GM20000 (cell line): ENCODE measurements at places on chromosomes 2 and 18.
A peak's percentile ranks its signal among the peaks of the same experiment; 100 is the strongest.

- DNase-seq: peak; percentile 4
These were observed 79.6 kb downstream of the USP40 start for GRCh38 chr2:233486778-233487552.

DNA sequence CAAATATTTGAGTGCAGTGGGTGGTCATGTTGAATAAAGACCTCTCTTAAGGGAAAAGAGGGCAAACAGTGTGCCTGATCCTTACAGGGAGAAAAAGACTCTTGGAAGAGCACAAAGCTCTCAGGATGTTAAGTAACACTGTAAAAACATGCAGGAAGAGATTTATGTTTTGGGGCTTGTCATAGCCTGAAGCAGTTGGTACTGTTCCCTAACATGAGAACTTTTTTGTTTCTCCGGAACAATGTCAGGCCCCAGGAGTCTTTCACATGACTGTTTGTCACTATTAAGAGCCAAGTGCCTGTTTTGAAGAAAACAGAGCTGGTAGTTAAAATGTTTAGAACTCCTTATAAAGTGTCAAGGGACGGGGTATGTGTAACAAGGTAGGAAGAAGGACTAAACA is 83.7 kb upstream of the B3GNT2 start:
- no peak for DNase-seq

DNA sequence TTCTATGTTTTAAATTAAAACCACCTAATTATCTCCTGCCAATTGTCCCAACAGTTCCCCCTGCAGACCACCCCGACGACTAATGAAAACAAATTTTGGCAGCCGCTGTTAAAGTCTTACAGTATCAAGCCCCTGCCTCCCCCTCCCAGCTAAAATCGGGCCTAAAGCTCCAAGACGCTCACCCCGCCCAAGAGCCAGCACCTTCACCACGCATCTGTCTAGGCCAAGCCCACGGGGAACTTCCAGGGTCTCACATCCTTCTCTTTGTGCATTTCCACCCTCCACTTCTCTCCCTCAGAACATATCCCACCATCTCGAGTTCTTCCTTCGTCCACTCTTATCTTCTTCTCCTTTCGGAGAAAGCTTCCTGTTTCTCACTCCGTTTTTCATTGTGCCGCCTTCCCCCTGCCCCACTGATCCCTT is 445 bp downstream of the PRPF40A start:
- peak; percentile 19 for DNase-seq

- DNase-seq: no peak
These were observed 47.9 kb downstream of the TRPM8 start for GRCh38 chr2:233965032-233965603.

DNA sequence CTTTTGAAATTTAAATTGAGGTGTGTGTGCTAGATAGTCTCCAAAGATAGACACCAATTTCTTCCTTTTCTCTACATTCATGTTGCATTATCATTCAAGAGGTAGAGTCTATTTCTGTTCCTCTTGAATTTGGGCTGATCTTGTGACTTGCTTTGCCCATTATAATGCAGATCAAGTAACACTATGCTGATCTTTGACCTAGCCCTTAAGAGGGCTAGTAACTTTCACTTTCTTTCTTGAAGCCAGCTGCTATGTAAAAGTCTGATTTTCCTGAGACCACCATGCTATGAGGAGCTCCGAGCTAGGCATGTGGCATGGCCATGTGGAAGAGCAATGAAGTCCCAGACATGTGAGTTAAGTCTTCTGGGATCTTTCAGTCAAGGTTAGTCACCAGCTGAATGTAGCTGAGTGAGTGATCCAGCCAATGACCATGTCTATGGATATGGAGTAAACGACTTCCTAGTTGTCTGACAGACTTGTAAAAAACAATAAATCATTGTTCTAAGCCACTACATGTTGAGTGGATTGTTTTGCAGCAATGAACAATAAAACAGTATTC is 189.4 kb upstream of the CWC22 start:
- DNase-seq: no peak

DNA sequence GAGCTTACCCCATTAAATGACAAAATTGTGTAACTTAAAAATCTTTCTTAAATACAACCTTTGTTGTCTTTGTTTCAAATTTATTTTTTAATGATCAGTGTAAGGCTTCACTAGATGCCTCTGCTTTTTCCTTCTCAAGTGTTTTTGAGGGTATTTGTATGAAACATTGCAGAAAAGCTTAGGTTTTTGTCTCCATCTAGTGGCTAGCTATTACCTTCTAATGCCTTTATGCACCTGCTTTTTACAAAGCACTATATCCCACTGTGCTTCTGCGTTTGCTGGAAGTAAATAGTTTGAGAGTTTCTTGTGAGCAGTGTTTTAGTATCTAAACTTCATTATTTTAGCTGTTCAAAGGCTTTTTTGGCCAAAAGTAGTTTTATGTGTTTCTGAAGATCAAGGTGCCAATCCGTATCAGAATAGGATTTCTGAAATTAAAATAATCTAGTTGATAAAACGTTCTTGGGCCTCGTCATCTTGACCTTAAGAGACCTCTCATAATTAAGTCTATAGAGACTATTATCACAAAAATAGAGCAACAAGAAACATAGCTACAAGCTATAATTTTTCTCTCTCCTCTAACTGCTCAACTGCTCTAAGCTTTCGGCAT is 47.0 kb downstream of the IWS1 start:
- peak; percentile 45 for DNase-seq

DNA sequence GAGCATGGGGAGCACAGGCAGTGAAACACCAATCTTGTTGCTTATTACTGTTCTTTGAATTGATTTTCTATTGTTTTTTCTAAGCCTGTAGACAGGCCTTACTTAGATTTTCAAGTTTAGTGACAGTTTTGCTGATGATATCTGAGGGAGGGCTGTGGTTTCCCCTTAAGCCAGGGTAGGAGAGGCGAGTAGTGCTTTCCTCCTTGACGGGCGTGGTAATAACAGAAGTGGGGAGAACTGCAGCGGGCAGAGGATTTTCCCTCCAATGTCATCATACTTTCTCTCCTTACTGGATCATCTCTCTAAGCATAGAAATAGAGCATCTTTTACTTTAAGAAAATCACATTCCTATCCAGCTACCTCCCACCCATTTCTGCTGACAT is 314.4 kb downstream of the ALK start:
- no peak for DNase-seq

GRCh38 chr2:9703701-9704221 is 73.0 kb upstream of the YWHAQ start:
- DNase-seq: no peak

DNA sequence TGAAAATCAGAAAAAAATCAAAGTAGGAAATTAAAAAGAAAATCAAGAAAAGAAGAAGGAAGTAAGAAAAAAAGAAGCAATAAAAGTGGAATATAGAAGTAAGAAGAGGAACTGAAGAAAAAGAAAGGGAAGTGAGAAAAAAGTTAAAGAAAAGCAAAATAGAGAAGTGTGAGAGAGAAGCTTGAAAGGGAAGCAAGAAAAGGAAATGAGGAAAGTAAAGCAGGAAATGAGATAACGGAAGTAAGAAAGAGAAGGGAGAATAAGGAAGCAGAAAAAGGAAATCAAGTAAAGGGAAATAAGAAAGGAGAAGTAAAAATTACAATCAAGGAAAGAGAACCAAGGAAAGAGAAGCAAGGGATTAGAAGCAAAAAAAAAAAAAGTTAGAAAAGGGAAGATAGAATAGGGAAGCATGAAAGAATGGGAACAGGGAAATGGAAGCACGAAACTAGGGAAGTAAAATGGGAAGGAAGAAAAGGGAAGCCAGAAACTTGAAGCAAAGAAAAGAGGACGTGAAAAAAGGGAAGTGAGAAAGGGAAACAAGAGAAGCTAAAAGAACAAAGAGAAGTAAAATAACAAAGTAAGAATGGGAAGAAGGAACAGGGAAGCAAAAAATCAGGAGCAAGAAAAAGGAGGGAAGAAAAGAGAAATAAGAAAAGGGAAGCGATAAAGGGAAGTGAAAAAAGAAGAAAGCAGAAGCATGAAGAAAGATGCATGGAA is 243.3 kb upstream of the NCKAP5 start:
- DNase-seq: no peak

DNA sequence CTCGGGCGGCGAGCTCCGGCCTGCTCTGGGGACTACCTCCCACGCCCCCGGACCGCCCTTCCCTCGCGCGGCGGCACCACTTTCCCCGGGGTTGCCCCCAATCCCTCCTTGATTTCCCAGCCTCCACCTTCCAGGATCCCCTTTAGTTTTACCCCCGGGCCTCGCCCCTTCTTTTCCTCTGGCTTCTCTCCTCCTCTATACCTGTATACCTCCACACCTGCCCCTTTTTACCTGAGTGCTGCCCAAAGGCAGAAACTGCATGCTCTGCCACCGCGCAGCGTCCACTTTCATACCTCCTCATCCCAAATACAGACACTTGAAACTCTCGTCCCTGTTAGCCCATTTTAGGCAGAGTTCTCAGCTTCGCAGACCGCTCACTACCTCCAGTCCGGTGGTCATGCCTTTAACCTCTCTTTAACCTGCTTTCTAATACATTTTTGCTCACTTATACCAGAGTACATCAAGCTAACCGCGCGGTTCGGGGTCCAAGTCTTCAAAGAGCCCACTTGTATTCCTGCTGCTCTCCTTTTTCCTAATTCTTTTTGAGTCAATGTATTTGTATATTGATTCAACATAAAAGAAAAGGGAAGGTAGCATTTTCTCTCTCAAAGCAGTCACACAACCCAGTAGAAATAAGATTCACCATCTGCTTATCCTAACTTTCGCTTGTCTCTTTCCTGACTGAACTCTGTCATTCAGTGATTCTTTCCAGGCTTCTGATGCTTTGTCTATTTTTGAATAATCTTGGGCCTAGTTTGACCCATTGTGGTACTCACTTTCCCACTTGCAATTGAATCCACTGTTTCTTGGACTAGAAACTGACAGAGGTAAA is 901 bp downstream of the SPOPL start:
- DNase-seq: peak; percentile 15

- peak; percentile 47 for DNase-seq
These were observed 21.1 kb downstream of the CPS1 start for GRCh38 chr2:210577263-210578071.

DNA sequence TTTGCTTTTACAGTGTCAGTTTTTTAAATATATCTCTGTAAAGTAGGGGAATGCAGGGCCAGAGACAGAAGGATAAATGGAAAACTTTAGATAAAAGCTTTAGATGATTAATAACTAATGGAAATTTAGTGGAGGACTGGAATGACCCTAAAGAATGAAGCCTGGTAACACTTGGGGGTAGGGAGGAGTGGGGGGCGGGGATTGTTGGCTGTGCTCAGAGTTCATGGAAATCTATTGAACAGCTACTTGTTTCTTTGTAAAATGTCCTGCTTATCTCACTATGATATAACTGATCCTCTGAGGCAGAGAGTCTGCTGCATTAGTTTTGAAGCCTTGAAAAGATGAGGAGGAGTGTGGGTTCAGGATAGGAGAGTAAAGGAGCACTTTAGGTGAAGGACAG is 90.5 kb downstream of the TMEM185B start:
- no peak for DNase-seq

GRCh38 chr2:64777841-64778240 is 124.1 kb upstream of the SERTAD2 start:
- no peak for DNase-seq

DNA sequence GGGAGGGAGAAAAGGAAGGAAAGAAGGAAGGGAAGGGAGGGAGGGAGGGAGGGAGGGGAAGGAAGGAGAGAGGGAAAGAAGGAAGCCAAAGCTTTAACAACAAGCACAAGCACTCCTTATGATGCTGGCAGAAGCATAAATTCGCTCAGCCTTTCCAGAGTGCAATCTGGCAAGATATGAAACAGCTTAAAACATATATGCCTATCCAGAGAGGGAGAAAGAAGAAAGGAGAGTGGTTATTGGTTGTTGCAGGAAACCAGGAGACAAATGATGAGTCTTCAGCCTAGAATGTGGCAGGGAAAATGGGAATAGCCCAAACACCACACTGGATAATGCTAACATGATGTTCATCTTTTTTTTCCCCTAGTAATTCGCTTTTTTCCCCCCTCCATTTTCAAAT is 64.0 kb downstream of the STPG4 start:
- no peak for DNase-seq

DNA sequence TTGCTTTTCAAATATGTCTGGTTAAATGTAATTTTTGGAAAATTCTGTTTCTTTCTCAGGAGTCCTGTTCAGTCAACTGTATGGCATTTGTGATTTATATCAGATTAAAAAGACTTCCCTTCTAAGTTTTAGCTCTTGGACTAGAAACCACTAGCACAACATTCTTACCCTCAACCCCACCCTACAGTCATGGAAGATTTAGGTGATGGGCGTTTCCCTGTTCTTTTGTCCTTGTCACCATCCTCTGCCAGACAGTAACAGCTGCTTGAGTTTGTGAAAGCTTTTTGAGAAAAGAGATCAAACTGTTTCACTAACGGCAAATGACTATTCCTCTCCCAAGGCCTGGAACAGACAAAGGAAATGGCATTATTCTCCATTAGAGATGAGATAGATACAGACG is 31.8 kb downstream of the SERPINB5 start:
- DNase-seq: no peak

GRCh38 chr18:59735269-59735860 is 38.1 kb upstream of the CCBE1 start:
- no peak for DNase-seq

DNA sequence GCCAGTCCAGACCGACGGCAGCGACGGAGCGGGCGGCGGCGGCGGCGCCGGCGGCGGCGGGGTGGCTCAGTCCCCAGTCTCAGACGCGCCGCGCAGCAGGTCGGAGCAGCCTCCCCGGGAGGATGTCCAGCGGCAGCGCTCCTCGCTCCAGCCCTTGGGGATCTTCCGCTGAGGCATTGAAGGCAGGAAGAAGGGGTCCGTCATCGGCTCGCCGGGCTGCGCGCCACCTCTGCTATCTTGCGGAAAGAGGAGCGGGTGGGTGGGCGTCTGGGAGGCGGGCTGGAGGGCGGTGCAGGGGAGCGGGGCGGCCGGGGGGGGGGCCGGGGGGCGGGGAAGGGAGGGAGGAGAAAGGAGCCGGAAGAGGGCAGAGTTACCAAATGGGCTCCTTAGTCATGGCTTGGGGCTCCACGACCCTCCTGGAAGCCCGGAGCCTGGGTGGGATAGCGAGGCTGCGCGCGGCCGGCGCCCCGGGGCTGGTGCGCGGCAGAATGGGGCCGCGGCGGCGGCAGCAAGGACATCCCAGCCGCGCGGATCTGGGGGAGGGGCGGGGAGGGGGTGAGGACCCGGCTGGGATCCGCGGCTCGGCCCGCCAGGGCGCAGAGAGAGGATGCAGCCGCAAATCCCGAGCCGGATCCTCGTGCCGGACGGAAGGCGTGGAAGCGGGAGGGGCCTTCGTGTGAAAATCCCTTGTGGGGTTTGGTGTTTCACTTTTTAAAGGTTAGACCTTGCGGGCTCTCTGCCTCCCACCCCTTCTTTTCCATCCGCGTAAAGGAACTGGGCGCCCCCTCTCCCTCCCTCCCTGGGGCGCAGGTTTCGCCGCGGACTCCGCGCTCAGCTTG is at the start of gene NETO1:
Gene NETO1, minus strand, starts transcription at position 242 of the 839 bp plus-strand sequence. CDS start 696 bp downstream, outside the sequence.
- peak; percentile 48 for DNase-seq

DNA sequence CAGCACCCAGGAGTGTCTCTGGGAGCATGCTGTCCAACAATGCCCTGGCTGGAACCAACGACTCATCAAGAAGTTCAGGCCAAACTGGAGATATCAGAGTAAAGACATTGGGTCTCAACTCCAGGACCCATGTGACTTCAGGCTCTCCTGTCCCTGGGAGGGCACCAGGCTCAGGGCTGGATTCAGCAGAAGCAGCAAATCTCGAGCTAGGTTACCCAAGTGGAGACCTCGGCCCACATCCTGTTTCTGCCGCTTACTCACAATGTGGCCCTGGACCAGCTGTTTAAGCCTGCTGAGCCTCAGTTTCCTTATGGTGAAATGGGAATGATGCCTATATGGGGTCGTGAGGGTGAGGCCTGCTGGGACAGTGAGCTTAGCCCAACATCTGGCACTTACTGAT is 9.3 kb upstream of the OTOF start:
- DNase-seq: no peak
